NCI-H2081 treated with DMSO at 0.1 percent for 48 hours (cell line): ENCODE measurements at places on chromosomes 13 and 19.

- DNase-seq = no peak
These were observed 10.4 kb downstream of the MCF2L start for GRCh38 chr13:112979406-112979902.

- DNase-seq = no peak
These were observed 21.0 kb upstream of the ESD start for GRCh38 chr13:46817838-46818476.

DNA sequence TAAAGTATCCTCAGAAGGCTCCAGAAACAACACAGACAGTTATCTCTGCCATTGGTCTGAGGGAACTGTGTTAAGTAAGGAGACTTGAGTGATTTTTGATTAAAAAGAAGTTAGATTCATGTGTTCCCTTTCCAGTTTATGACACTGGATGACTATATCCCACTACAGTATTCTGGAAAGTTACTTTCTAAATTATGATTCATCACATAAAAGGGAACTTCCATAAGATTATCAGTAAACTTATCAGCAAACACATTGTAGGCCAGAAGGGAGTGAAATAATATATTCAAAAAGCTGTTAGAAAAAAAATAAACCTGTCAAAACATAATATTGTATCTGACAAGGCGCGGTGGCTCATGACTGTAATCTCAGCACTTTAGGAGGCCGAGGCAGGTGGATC, 700.0 kb downstream of the SLITRK6 start:
- no peak for DNase-seq

DNA sequence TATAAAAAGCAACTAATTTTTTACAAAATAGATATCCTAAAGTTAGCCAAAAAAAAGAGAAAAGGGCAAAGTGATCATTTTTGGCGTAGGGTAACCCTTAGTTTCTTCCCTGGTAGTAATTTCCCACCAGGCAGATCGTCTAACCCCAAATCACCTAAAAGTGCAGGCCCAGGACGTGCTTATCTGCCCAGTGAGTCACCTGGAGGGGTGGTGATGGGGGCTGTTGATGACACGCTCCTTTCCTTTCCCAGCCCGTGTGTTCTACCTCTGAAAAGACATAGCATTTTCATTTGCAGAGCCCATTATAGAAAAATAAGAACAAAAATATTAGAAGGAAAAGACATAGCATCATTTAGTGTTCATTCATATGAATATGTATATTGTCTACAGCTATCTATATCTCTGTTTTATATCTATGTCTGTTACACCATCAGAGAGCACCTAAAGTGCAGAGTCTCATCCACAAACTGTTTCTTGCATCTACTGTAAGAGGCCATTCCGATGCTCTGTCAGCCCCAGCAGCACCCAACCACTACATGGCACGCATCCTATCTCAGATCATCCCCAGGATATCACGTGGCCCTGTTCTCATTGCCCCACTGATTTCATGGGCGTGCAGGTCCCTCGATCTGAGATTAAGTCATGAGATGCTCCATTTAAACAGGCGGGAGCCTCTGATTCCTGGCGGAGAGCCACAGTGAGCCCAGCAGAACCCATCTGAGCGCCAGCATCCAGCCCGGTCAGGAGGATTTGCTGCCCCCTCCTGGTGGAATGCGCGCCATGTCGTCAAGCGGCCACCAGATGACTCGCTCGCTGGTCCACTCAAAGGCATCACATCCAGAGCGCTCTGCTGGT, 8.5 kb upstream of the LILRB3 start:
- peak; percentile 8 for DNase-seq

DNA sequence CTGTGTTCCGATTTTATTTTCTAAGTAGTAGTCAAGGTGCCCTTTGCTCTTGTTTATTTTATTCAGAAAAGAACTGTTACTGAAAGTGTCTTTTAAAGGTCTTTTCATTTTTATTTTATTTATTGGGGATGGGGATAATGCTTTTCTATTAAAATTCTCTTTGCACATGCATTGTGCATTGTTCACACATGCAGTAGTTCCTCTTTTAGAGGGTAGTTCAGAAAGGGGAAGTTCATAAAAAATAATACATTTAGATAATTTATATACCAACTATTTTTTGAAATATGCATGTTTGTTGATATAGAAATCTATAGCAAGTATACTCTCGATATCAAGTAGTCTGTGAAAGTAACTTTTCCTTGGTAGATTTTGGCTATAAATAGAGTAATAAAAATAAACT, 3.5 kb downstream of the GPC5 start:
- no peak for DNase-seq

DNA sequence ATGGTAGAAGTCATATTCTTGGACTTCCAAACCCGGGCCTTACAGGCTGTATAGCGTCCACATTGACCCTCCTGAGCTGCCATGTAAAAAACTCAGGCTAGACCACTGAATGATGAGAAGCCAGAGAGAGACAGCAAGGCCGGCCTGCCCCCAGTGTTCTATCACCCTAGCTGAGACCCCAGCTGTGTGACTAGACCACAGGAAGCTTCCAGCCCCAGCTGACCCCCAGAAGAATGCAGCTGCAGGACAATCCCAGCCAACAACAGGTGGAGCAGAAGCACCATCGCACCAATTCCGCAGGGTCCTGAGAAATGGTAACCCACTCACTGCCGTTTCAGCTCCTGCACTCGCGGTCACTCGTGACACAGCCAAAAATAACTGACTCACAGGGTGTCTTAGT, 2.9 kb upstream of the ATP11A start:
- no peak for DNase-seq

DNA sequence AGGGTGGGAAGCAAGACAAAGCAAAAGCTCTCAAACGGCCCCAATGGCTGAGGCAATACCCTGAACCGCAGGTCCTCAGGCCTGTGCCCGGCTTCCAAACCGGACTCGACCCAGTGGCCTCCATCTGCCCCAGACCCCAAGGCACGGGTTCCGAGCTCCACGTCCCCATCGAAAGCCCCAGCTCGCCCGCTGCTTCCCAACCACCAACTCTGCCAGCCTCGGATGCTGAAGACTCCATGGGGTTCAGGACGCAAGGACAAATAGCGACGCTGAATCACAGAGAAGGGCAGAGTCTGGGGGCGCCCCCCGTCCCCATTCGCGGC, 559 bp downstream of the POLR2E start:
- DNase-seq = no peak

GRCh38 chr13:41512441-41512840, 55.1 kb downstream of the RGCC start:
- no peak for DNase-seq

DNA sequence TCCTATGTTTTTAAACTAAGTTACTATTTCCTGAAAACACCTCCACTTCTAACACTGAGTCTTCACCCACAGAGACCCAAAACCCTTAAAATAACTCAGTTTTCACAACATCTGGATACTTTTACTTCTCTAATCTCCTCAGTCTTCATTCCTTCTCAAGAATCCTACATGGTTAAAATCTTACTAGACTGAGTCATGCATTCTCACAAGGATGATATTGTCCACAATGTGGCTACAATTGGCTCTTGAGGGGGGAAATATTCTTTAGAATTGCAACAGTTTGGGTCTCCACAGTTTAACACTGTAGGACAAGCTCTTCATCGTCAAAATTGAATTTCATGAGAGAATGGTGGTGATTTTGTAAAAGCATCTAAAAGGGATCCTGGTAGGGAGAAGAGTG, 397.1 kb downstream of the SLITRK5 start:
- DNase-seq = no peak

DNA sequence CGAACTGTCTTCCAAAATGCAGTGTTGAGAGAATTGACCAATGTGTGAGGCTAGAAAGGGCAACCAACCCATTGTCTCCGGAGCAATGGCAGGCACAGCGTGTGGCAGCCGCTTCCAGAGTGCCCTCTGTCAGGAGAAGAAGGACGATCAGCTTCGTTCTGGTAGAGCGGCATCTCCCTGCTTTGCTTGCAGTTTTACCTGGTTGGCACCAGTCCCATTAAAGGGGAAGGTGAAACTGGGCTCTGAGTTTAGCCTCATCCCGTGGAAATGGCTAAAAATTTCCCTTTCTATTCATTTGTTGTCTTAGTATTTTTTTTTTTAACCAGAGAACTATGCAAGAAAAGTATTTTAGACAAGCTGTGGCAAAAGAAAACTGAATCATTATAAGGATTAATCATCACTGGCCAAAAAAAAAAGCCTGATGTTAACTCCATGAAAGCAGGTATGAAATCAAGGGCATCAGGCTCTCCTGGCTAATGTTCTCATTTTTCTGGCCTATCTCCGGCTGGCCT, 81.5 kb upstream of the SLC7A1 start:
- no peak for DNase-seq

GRCh38 chr13:43986421-43986981, 106.8 kb downstream of the LACC1 start:
- DNase-seq = no peak

DNA sequence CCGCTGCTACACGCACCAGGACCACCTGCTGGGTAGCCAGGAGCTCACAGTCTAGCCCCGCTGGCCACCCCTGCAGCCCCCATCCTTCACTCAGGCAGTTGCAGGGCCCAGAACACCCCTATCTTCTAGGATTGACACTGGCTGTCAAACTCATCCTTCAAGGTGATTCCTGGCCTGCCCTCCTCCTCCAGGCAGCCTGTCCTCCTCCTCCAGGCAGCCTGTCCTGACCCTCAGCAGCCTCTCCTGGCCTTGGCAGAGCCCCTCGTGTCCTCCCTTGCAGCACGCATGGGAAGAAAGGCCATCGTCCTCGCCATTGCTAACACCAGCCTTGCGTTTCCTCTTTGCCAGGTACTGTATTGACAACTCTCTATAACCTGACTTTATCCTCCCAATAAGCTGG, 3.8 kb upstream of the EPS8L1 start:
- DNase-seq = no peak

DNA sequence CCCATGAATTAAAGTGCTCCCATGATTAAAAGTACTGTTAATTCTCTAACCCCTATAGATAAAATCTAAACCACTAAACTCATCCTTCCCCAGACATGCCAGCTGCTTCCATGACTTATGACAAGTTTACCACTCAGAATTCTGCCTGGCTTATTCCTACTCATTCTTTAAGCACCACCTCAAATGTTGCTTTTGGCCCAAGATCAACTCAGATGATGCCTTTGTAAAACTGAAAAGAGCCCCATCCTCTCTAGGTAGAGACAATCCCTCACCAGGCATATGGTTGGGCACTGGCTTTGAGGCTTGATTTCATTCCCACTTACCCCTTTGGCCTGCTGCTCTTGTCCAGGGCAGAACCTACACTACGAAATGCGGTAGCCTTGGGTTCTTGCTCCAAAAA, 250.0 kb downstream of the DNAJC15 start:
- DNase-seq = no peak

GRCh38 chr19:17061205-17061604, 14.0 kb downstream of the HAUS8 start:
- DNase-seq = no peak

- no peak for DNase-seq
These were observed 219.9 kb downstream of the COG6 start for GRCh38 chr13:39875111-39875987.

DNA sequence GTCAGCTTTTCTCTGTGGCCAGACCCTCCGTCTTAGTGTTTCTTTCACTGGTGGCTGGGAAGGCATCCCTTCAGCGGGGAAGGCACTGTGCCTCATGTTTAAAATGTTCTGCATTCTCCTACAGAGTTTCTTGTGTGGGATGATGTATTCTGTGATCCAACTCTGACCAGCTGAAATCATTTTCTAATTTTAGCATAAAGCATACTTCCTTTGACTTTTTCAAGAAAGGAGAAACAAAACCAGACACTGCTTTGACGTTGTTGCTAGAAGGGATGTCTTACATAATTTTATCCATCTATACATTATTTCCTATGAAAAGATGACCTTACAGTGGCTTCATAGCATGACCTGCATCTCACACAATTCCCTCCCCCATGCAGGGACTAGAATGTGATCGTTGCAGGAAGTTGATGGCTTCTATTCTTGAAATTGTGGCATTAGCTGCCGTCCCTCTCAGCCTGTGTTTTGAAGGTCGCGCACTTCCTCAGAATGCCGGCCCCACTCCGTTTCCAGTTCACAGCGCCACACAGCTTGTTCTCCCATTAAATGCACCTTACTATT, 38.6 kb upstream of the TEX29 start:
- no peak for DNase-seq

GRCh38 chr19:39475748-39476147, 4.9 kb upstream of the TIMM50 start:
- DNase-seq = no peak

- DNase-seq = no peak
These were observed 100.0 kb downstream of the TSHZ3 start for GRCh38 chr19:31249217-31249616.

DNA sequence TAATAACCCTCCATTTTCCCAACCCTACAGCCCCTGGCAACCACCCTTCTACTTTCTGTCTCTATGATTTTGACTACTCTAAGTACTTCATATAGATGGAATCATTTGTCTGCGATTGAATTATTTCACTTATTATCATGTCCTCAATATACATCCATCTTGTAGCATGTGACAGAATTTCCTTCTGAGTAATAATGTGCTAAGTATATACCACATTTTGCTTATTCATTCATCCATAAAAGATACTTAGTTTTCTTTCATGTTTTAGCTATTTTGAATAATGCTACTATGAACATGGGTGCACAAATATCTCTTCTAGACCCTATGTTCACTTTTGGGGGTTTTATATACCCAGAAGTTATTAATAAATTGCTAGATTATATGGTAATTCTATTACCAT, 17.4 kb upstream of the NDFIP2 start:
- no peak for DNase-seq

- no peak for DNase-seq
These were observed 34.7 kb downstream of the VSTM2B start for GRCh38 chr19:29560313-29561075.

DNA sequence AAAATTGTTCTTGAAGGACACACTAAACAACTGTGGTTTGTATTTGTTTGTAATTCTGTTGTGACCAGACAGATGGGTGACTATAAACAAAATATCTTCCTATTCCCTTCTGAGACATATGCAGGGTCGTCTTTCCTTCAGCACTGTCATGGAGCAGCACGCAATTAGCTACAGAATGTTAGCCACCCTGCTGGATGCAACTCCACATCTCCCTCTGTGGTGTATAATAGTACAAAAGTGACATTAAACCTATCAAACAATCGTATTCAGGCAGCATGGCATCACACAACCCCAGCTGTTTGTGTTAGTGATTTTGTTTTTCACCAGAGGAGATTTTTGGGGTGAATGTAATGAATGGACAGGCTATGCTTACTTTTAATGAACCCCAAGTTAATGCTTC, 146.2 kb downstream of the GPC6 start:
- no peak for DNase-seq

GRCh38 chr13:39910833-39911232, 255.4 kb downstream of the COG6 start:
- DNase-seq = no peak

DNA sequence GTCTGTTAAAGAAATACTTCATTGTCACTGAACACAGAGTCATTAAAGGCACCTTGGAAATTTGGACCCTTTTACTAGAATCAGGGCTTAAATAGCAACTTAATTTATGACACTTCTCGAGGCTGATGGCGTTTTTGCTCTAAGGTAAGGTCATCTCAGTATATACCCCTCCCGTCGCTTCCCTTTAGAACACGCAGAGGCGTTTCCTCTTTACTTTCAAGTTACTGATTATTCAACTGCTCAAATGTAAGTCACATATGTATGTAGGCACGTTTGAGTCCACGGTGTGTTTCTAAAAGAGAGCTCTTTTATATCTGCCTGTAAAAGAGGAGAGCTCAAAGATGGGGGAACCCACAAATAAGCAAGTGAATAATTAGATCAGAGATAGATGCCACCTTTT, 181.5 kb downstream of the TSHZ3 start:
- no peak for DNase-seq

GRCh38 chr19:18915639-18916038, 3.5 kb downstream of the COPE start:
- DNase-seq = no peak

- DNase-seq = no peak
These were observed 1.8 kb downstream of the MBD3 start for GRCh38 chr19:1590641-1591397.

GRCh38 chr13:31175847-31176532, 14.3 kb upstream of the HSPH1 start:
- DNase-seq = no peak
